ENCODE measurements at places on chromosomes 3 and 15. TPM values are rescaled to one million over a fixed set of nuclear protein-coding genes. Genes with fewer than 3 reads are reported as not detected.

DNA sequence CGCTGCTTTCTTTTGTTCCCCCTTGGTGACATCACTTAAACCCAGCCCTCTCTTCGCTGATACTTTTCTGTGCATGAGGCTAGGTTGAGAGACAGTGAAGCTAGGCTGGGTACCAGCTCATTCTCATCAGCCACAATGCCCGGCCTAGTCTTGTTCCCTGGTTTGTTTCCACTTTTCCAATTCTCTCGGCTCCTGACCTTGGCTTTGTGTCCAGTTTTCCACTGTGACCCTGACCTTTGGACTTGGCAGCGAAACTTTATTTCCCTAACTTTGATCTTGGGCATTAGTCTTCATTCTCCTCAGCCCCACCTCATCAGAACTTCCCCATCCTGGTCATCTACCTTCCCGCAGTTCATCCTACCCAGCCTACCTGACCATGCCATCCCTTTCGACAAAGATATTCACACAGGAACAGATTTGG, 908 bp upstream of the ADPGK start:
- DNase-seq = no peak

GRCh38 chr3:139974809-139975425, 39.9 kb downstream of the CLSTN2 start:
- no peak for DNase-seq

DNA sequence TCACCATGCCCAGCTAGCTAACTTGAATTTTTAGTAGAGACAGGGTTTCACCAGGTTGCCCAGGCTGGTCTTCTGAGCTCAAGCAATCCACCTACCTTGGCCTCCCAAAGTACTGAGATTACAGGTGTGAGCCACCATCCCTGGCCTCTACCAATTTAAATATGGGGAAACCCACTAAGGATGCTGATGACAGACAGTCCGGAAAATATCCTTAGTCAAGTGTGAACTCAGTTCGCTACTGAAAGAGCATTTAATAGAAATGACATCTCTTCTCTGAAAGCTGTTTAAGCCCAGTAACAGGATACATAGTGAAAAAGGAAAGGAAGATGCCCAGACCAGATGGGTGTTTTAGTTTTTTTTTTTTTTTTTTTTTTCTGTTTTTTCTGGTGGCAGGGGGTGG, 7.7 kb upstream of the GRAMD2A start:
- DNase-seq = no peak

- no peak for DNase-seq
These were observed 89.6 kb upstream of the VEPH1 start for GRCh38 chr3:157592769-157593168.

DNA sequence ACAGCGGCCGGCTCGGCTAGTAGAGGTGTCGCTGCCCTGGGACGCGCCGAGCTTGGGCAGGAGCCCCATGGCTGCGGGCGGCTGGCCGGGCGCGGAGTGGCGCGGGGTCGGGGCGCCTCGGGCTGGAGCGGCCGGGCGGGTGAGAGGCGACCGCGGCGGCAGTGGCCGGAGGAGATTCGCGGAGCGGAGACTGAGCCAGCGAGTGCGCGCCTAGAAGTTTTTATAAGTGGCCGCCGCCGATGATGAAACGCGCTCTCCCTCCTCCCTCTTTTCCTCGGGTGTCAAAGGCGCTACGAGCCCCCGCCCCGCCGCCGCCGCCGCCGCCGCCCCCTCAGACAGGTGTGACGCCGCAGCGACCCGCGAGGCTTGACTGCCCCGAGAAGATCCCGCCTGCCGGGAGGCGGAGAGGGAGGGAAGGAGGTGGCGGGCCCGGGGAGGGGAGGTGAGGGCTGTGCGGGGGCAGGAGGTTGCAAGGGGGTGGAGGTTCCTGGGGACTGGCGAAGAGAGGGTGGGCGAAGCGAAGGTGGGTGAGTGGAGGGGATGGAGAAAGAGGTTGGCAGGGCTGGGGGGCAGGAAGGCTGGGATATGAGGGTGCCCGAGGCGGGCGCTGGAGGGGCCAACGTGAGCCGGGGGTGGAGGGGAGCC, at the start of gene SLCO2A1:
Gene SLCO2A1, minus strand, starts transcription at position 192 of the 645 bp plus-strand sequence. Its CDS starts 123 bp downstream, at position 69.
- peak; percentile 85 for DNase-seq

GRCh38 chr3:14138109-14138877, 13.4 kb downstream of the TMEM43 start:
- no peak for DNase-seq

DNA sequence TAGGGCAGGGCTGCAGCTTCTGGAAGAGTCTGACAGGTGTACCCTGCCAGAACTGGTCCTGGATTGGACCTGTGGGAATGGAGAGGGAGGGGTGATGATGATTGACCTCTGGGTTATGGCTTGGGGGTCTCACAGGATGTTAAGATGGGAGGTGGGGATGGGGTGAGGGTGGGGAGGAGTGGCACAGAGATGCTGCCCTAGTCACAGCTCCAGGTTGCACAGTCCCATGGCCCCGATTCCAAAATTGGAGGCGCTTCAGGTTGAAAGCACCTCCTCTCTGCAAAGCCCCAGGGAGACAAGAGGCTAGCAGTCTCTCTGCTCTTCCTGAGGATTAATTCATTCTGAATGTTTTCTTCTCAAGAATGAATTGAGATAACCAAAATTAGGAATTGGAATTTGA, 101.4 kb downstream of the FAM43A start:
- DNase-seq = no peak

The LRRC49 gene
- total RNA-seq = 15.2 TPM

The UBA7 gene
- total RNA-seq = 45.2 TPM
